Muscle of arm (tissue), 14 donors: ENCODE measurements at places on chromosomes 13 and 19. TPM values are rescaled to one million over a fixed set of nuclear protein-coding genes. Genes with fewer than 3 reads are reported as not detected.

GFY gene
- polyA plus RNA-seq: not detected

OR7D2 gene
- polyA plus RNA-seq: 0.15 TPM

NKPD1 gene
- polyA plus RNA-seq: 0.12 TPM

ZNF98 gene
- polyA plus RNA-seq: 2.5 TPM

SULT2A1 gene
- polyA plus RNA-seq: not detected

- no peak for DNase-seq
These were observed 129.4 kb downstream of the PCDH20 start for GRCh38 chr13:61286148-61286745.

- no peak for DNase-seq
These were observed 31.2 kb downstream of the SPRYD7 start for GRCh38 chr13:49904729-49905456.

GRCh38 chr19:13951799-13952153 lies 533 bp upstream of the DCAF15 start:
- no peak for DNase-seq

GRCh38 chr19:18742838-18743783 lies 48.0 kb downstream of the COMP start:
- no peak for DNase-seq

DNA sequence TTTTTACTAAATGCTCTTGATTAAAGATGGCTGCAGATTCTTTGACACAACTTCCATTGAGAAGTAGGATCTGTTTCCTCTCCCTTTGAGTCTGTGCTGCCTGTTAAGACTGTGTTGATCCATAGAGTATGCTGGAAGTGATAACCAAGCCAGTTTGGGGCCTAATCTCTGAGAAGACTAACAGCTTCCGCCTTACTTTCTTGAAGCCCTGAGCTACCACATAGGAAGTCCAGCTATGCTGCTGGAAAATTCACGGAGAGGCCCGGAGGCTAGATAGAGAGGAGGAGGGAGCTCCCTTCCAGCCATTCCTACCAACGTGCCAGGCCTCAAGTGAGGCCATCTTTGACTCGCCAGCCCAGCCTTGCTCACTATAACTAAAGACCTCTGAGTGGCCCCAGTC lies 12.5 kb downstream of the RAP2A start:
- DNase-seq: no peak

DNA sequence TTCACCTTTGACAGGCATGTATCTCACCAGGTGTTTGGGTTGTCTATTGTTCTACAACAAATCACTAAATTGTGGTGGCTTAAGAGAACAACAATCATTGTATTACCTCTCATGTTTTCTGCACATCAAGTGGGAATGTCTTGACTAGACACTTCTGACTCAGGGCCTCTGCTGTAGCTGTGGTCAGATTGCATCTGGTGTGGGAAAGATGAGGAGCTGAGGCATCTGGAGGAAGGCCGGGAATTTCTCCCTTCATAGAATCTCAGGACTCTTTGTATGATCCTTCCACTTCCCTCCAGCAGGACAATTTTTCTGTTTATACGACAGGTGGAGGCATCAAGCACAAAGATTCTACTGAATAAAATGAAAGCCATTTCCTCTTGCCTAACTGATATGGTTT lies 511.8 kb upstream of the NBEA start:
- DNase-seq: no peak

DNA sequence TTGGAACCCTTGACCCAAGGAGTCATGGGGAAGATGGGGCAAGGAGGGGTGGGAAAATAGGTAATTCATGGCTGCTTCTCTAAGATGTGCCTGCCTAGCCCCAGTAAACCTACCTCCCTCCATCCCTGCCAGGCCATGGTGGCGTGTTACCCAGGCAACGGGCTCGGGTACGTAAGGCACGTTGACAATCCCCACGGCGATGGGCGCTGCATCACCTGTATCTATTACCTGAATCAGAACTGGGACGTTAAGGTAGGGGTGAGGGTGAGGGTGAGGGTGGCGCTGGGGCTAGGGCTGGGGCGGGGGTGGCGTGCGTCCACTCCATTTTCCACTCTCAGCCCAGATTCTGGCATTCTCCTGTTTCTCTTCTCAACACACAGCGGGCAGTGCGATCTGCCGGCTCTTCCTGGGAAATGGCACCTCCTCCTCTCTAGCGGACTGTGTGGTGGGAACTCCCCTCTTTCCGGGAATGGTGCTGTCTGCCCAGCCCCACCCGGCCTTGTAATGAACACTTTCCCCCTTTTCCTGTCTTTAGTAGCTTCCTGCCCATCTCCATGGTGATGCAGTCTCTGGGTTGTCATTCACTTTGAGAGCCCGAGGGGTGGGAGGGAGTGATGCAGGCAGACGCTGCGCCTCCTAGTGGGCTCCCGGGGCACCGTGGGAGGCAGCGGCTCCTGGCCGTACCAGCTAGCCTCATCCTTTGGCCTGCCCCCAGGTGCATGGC lies 7.6 kb downstream of the EGLN2 start:
- peak; percentile 84 for DNase-seq

- no peak for DNase-seq
These were observed 97.6 kb upstream of the DACH1 start for GRCh38 chr13:71964491-71965100.

DNA sequence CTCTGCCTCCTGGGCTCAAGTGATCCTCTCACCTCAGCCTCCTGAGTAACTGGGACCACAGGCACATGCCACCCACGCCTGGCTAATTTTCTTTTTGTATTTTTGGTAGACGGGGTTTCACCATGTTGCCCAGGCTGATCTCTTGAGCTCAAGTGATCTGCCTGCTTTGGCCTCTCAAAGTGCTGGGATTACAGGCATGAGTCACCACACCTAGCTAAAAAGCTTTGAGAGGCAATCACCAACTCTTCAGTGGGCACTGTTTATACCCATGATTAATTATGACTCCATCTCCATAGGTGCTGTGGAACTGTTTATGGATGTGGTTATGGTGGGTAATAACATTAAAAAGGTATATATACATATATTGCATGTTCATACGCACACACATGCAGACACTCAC lies 7.5 kb upstream of the RBM26 start:
- no peak for DNase-seq

DNA sequence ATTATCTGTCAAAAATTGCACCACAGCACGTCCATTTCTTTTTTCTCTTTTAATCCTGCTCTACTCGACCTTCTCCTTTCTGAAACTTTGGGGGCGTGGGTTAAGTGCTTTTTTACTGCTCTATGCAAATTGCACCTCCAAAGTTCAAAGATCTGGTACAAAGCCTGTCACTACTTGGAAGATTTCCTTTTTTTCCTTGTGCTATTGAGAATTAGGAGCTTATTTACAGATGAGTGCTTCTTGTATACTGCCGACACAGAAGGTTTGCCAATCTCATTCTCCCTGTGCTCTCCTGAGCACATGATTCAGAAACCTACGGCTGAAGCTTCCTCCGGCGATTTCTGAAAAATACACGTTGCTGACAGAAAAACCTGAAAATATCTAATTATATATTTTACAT lies 94.8 kb downstream of the TEX29 start:
- DNase-seq: no peak

GRCh38 chr19:19205416-19206410 lies 2.5 kb upstream of the NR2C2AP start:
- DNase-seq: no peak

DNA sequence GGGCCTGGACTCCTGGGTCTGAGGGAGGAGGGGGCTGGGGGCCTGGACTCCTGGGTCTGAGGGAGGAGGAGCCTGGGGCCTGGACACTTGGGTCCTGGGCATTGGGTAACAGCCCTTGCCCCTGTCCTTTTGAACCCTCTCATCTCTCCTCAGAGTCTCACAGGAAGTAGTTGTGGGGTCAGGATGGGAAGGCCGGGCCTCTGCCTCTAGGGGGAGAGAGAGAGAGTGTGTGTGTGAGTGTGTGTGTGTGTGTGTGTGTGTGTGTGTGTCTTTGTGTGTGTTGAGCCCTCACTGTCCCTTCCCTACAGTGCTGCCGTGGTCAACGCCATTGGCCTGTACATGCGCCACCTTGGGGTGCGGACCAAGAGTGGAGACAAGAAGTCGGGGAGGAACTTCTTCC lies 10.9 kb downstream of the ARHGEF1 start:
- no peak for DNase-seq

GRCh38 chr19:6602729-6603114 lies 11.8 kb upstream of the CD70 start:
- no peak for DNase-seq

- DNase-seq: no peak
These were observed 19.4 kb downstream of the BRCA2 start for GRCh38 chr13:32334671-32335070.

GRCh38 chr13:85142351-85142927 lies 656.8 kb downstream of the SLITRK6 start:
- no peak for DNase-seq

DNA sequence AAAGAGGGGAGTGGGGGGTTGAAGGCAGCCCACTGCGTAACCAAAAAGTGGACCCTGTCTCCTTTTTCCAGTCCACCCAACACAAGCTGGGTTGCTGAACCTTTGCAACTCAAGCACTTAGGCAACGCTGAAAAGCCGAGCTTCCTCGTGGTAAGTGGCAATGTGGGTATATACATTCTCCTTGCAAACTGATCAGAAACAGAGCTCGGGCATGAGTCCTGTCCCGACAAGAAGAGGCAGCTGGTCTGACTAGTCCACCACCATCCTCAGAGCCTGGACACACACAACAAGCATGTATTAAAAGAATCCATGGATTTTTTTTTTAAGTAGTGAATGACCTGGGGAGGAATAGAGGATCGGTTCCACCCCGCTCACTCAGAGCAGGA lies 240.6 kb upstream of the ZNF507 start:
- no peak for DNase-seq

- no peak for DNase-seq
These were observed 19.0 kb downstream of the AKT2 start for GRCh38 chr19:40266119-40266518.

GRCh38 chr13:51006067-51006845 lies 96.7 kb downstream of the RNASEH2B start:
- no peak for DNase-seq
